Stimulated activated CD4-positive, alpha-beta T cell treated with anti-CD3 and anti-CD28 coated beads, Interleukin-15, amount 100 ng/mL, for 1 hour (primary cell): ENCODE measurements at places on chromosomes 3 and 15.

DNA sequence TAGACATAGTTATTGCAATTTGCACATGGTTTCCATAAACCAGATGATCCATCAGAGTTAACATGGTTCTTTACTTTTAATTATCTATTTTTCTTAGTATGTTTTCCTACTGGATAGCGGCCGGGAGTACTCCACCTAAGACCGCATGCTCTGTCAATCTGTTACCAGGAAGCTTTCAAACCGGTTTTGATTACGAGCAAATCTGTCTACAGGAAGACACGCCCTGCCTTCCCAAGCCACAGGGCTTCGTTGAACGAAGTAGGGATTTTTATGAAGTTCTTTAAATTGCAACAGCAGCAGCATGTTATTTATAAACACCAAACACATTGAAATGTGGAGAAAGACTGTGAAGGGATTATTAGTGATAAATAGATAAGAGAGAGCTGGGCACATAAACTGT, 283.3 kb upstream of the ROBO2 start:
- DNase-seq, result no peak

DNA sequence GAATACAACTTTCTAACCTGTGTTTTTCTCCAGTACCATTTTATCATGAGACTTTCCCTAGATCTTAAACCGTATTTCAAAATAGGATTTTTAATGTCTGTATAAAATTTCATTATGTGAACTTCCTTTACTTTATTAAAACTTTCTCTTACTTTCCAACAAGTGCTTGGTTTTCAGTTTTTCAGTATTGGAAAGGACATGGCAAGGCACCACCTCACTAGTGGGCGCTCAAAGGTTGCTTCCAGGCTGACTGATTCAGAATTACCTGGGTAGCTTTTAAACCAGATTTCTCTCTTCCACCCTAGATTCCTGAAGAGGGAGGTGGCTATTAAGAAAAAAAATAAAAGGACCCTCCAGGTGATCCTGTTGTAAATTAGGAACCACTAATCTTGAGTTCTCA, 236.6 kb downstream of the SOX2 start:
- DNase-seq, result no peak

DNA sequence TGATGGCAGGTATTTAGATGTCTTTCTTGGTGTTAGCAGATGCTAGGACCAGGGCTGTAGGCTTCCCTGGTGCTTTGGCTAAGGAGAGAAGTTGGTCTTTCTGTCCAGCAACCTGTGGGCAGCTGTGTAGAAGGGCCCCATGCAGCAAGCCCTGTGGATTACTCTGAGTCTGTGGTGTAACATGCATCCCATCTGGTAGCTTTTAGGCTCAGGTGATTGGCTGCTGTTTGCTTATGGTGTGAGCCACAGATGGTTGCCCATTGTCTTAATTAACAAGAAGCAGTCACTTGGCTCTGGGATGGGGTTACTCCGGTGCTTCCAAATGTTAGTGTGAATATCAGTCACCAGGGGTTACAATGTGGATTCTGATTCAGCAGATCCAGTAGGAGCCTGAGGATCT, 368.6 kb upstream of the C2CD4B start:
- no peak for DNase-seq

DNA sequence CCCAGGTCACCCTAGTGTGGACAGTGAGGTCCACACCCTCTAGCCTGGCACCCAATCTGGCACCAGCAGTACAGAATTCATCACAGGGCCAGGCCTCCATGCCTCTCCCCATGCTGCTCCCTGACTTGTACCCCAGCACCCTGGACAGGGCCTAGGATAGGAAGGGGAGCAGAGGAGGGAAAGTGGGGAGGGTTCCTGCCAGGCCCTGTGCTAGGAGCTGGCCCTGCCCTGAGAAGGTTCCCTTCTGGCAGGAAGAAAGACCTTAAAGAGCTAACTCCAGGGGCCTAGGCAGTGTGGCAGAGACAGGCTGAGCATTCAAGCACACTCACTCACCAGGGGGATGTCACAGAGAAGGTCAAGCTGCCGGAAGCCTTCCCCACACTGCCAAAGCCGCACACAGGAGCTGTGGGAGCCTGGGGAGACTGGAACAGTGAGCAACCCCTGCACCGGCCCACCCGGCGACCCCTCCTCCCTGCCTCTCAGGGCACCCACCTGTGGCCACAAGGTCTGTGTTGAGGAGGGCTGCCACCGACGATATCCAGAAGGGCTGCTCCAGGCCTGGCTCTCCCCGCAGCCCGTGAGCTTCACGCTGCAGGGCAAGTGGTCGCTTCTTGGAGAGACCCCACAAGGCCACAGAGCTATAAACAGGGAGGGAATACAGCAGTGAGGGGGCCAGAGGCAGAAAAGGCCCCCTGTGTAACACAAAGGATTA, 7.4 kb downstream of the RRP9 start:
- no peak for DNase-seq

DNA sequence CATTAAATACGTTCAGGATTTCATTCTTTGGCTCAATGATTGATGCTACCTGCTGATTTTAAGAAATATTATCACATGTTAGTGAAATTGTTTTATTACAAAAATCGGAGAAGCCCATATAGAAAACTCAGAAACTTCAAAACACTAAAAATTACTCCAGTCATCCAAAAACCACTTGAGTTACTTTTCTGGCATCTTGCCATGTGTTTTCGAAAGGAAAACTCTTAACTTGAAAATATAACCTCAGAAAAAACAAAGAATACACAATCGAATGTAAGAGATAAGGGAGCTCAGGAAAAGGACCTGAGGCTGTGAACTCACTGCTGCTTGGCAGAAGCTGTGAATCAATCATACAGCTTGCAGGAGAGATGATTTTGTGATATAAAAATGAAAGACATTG, 151.3 kb upstream of the SLITRK3 start:
- DNase-seq, result no peak

DNA sequence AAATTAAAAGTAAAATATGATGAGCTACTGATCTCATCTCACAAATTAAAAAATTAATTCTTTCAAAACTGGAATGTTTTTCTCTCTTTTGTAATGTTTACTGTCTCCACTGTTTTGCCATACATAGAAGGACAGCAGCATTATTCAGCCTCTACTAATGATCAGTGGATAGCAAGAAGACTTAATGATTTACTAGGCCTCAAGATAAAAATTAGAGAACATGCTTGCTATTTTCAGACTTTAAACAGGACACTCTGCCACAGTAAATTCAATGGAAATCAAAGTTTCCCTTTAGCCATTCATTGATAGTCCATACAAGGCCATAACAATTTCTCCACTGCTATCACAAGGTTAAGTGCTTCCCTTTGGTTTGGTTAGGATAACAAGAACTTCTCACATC, 129.4 kb downstream of the TMCC1 start:
- DNase-seq, result no peak

DNA sequence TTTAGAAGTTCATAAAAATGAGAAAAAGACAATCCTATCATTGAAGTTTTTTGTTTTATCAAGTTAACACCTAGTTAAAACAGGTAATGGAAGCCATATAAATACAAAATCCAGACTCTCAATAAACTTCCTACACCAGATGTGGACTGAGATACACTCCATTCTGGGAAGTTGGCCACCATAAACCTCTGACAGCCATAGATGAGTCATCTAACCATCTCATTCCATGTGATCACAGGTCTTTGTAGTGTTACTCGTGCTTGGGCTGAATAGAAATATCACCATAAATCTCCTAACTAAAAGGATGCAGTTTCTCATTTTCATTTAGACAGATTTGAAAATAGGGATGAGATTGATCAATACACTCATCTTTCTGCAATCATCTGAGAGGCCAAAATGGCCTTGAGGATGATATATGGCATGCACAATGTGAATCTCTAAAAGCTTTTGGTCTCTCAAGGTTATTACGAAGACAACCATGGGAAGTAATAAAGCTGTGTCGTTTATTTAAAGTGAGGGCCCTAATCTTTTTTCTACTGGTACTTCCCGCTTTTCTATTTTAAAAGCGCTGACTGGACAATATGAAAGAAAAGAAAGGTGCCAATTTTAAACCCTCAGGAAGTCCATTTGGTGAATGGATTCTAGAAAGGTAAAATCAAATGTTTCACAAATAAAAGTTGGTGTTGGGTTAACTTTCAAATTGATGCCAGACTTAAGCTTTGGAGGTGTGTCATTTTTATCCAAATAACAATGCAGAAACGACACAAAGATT, 155.5 kb downstream of the POLR2M start:
- DNase-seq, result no peak

GRCh38 chr15:47188758-47189507, 528.4 kb upstream of the SEMA6D start:
- no peak for DNase-seq

GRCh38 chr15:82803793-82804574, 1.9 kb downstream of the FSD2 start:
- no peak for DNase-seq

DNA sequence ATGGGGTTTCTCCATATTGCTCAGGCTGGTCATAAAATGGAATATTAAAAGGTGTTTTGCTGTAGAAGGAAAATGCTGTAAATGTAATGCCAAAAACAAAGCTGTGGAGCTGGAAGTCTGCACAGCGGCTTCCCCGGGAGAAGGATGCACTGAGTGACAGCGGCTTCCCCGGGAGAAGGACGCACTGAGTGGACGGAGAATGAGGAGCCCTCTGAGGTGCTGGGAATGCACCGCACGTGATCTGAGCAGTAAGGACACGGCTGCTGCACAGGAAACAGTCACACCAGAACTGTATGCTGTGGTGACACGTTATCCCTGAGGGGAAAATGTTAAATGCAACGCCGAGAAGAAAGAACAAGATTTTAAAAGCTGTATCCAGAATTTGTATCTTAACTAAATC, 24.6 kb downstream of the TNK2 start:
- no peak for DNase-seq

GRCh38 chr15:46413799-46414198, 779.0 kb downstream of the SQOR start:
- DNase-seq, result no peak

GRCh38 chr15:86347245-86347644, 267.6 kb downstream of the AGBL1 start:
- no peak for DNase-seq

DNA sequence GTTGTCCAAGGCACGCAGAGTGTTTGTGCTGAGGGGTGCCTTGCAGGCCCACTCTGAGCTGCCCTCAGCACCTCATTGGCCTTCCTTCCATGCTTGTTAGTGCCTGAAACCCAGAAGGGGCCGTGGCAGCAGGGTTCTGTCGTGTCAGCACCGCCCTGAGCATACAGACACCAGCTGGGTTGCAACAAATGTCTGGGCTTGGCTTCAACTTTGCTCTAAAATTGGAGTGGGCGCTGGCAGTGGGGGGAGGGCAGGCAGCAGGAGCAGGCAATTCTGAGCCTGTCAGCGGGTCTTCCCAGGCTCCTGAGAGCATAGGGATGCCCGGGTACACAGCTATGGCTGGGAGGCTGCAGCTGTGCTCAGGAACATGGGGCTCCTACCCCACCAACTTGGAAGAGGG, 464.3 kb downstream of the EPHA3 start:
- DNase-seq, result no peak

- DNase-seq, result no peak
These were observed 66.9 kb downstream of the KLF13 start for GRCh38 chr15:31393444-31394091.

- DNase-seq, result no peak
These were observed 176.4 kb downstream of the ISL2 start for GRCh38 chr15:76512971-76513370.

GRCh38 chr3:46929324-46929723, 47.2 kb downstream of the CCDC12 start:
- DNase-seq, result no peak

GRCh38 chr15:53833134-53833624, 73.7 kb upstream of the WDR72 start:
- DNase-seq, result no peak

GRCh38 chr3:128352326-128352725, 114.4 kb downstream of the DNAJB8 start:
- DNase-seq, result no peak

GRCh38 chr3:143001034-143001368, 369 bp upstream of the U2SURP start:
- DNase-seq, result no peak

- no peak for DNase-seq
These were observed 199.3 kb upstream of the GOLIM4 start for GRCh38 chr3:168295027-168295426.

DNA sequence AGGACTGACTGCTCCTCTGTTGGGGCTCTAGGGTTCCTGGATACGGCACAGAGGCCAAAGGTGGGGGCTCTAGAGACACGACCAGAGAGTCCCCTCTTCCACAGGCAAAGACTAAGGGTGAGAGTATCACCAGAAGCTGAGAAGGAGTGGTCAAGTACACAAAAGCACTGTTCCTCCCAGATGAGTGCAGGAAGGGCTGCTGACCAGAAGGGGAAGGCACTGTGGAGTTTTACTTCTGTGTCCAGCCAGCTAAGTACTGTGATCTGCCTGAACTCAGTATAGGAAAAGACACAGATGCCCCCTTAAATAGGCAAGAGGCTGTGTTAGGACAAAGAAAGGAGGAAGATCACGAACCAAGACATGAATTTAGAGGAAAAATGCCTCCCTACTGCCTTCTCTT, 11.7 kb downstream of the MRPS11 start:
- DNase-seq, result no peak

GRCh38 chr3:775178-775880, 317.5 kb upstream of the CNTN6 start:
- DNase-seq, result no peak

- no peak for DNase-seq
These were observed 441.4 kb downstream of the GABRG3 start for GRCh38 chr15:27412415-27412814.

DNA sequence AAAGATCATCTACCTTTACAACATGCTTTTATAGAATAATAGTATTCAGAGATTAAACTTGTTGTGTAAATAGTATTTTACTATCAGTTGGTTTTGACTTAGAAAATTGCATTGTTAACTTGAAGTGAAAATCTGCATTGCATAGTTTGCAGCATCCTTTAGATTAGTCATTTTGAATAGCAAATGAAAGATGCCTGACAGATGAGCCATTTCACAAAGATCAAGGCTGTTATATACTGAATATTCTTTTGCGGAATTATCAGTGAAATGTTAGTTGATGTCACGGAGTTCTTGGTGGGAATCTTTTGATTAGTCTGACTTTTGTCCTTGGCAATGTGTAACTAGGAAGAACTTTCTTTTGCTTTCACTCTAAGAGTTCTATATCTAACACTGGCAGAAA, 24.5 kb downstream of the RSRC1 start:
- no peak for DNase-seq

DNA sequence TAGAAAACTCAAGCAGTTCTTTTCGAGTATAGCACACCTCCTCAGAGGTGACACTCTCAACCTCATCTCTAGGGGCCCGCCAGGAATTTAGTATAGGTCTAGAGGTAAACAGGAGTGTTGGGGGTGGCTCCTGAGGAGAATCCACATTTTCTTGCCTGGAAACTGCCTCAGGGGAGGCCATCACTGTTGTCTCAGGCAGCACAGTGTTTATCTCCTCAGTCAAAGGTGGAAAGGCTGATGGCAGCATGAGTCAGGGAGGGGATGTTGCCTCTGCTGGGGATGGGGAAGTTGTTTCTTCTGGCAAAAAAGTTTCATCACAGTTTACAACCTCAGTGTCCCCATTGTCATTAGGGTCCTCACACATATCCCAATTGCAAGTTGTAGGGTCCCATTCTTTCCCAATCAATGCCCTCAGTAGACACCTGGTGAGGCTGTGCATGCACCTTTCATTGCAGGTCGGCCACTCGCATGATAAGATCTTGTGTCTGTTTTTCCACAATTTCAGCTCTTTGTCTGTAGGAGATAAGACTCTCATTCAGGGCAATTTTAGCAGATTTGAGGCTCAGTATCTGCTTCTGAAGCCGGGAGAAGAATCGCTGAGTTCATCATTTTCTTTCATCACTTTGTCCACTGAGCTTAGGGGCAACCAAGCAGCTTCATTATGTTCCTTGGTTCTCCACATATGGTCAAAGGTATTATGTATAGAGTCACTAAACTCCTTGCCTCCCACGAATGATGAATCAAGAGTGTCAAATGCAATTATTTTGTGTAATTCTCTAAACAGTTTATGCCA, 25.8 kb downstream of the NAALADL2 start:
- DNase-seq, result no peak
